CD4-positive, alpha-beta T cell treated with Interleukin-10 for 1 hour (primary cell): ENCODE measurements at places on chromosomes 7 and 10.
A peak's percentile ranks its signal among the peaks of the same experiment; 100 is the strongest.

DNA sequence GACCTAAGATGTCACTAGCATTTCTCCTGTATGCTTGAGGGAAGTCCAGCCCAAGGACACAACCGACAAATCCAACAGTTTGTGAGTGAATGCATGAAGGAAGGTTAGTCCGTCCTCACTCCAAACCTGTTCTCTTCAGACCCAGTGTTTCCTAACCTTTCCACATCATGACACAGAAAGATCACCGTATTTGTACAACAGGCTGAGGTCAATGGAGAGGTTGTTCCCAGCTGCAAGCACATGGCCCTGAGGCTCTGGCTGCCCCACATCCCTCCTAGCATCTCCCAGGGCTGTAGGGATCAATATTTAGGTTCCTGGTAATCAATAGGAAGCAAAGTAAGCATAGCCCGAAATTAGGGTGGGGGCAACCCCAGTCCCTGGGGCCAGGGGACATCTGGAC, 227.9 kb downstream of the PLXNA4 start:
- no peak for DNase-seq

DNA sequence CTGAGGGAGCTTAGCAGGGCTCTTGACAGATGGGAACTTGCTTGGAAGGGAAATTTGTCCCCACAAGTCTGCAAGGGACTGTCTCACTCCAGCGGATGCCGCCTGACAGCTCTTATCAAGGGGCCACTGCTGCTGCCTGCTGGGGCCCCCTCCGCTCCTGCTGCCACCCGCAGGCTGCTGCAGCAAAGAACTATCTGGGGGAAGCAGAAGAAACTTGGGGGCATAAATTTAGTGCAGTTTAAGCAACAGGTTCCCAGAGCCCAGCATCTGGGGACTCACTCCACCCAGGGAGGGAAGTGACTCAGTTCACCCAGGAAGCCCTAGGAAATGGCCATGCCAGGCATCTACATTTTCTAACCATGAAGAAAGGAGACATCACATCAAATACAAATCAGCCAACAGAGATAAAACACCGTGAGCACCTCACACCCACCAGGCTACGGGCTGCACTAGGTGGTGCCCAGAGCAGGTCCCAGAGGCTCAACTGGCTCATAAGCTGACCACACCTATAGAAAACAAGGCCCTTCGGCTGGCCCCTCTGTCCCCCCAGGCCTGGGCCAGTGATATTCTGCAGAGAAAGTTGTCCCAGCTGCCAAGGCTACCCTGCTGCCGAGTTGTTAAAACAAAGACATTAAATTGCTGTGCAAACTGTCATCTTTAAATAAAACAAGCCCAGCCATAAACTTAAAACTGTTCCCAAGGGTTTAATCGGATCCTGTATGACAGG, 3.7 kb downstream of the RGS10 start:
- peak; percentile 24 for DNase-seq

DNA sequence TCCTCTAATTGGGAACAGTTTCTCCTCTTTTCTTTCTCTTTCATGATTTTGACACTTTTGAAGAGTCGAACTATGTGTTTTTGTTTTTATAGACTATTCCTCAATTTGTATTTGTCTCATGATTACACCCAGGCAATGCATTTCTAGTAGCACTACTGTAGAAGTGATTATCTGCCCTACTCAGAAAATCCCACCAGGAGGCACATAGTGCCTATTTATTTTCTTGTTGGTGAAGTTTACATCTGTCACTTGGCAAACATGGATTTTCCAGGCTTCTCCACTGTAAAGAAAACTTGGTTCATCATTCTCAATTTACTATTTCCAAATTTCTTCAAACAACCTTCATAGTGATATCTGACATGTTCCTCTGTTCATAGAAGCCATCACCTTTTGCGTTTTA, 893.9 kb downstream of the CCSER2 start:
- no peak for DNase-seq

GRCh38 chr10:110459600-110459999, 38.1 kb upstream of the DUSP5 start:
- no peak for DNase-seq

DNA sequence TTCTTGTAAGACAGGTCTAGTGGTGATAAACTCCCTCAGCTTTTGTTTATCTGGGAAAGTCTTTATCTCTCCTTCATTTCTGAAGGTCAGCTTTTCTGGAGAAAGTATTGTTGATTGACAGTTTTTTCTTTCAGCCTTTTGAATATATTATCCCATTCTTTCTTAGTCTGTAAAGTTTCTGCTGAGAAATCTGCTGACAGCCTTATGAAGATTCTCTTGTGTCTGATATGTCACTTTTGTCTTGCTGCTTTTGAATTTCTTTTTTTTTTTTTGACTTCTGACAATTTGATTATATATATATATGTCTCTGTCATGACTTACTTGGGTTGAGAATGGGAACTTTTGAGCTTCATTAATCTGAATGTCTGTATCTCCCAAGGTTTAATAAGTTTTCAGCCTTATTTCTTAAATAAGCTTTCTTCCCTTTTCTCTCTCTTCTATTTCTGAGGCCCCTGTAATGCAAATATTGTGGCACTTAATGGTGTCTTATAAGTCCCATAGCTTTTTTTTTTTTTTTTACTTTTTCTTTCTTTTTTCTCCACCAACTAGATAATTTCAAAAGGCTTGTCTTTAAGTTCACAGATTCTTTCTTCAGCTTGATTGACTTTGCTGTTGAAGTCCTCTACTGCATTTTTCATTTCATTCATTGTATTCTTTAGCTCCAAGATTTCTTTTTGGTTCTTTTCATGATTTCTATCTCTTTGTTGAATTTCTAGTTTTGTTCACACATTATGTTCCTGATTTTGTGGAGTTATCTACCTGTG, 81.4 kb upstream of the IL6 start:
- no peak for DNase-seq

GRCh38 chr10:73439055-73439454, 5.7 kb upstream of the MSS51 start:
- no peak for DNase-seq

DNA sequence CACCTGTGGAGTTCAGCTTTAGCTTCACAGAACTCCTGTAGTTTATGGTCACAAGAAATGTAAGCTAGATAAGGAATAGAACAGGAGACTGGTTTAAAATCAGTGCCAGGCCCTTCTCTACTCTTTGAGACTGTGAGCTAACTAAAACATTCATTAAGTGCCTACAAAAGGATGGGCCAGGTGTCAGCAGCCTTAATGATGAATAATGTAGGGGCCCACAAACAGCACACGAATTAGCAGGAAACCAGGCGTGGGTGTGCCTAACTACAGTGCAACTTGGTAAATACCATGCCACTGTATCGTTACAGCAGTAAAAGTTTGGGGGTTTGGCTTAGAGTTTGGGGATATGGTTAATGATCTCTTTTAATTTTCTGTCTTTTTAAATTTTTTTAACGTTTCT, 6.1 kb upstream of the ABLIM1 start:
- no peak for DNase-seq

- DNase-seq = no peak
Measured at GRCh38 chr10:101236376-101237080, 7.3 kb upstream of the LBX1 start.

- DNase-seq = no peak
Measured at GRCh38 chr7:20514364-20514763, 101.1 kb upstream of the ABCB5 start.

GRCh38 chr10:44857363-44858016, 53.6 kb upstream of the TMEM72 start:
- DNase-seq = peak; percentile 52

- DNase-seq = no peak
Measured at GRCh38 chr7:82375713-82376112, 67.9 kb downstream of the CACNA2D1 start.

- no peak for DNase-seq
Measured at GRCh38 chr7:43164757-43165156, 52.3 kb downstream of the HECW1 start.

GRCh38 chr7:78499283-78499682, 700.7 kb downstream of the PHTF2 start:
- DNase-seq = no peak

GRCh38 chr7:961546-962400, 7.3 kb upstream of the ADAP1 start:
- DNase-seq = no peak

- no peak for DNase-seq
Measured at GRCh38 chr10:56867236-56867635, 506.2 kb upstream of the ZWINT start.

- DNase-seq = no peak
Measured at GRCh38 chr10:17038627-17039026, 91.0 kb downstream of the CUBN start.

GRCh38 chr10:15035385-15036301, 8.1 kb upstream of the OLAH start:
- peak; percentile 1 for DNase-seq

- no peak for DNase-seq
Measured at GRCh38 chr10:95730233-95730632, 25.7 kb upstream of the ENTPD1 start.

GRCh38 chr10:85225311-85225710, 896.9 kb downstream of the CCSER2 start:
- DNase-seq = no peak

- DNase-seq = peak; percentile 17
Measured at GRCh38 chr7:27031289-27032172, 64.3 kb downstream of the HOXA1 start.

DNA sequence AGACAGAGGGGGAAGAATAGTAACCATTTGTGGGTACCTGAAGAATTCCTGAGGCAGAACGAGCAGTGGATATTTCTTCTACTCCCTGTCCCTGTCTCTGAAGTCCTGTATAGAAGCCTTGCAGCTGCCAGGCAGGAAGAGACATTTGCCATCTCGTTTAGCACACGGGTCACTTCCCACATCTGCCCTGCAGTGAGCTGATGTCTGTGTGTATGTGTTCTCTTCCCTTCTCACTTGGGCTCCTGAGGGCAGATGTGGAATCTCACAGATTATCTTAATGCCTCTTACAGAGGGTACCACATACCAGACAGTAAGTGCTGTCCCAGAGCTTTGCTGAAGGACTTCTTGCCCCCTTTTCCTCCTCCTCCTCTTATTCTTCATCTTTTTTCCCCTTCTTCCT, 14.1 kb upstream of the TRPV6 start:
- DNase-seq = no peak

DNA sequence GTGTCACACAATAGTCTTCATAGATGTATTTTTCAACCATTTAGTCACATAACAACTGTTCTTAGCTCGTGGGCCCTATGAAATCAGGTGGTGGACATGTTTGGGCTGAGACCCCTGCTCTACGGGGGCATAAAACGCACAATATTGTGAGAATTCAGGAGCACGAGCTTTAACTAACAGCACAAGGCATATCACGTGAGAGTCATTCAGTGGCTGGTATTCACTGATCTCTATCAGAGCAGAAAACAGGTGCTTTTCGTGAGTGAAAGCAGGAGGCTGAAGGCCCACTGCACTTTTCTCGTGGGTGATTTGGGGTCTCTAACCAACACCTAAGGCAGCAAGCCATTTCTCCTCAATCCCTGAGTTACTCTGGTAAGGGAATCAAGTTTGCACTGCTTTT, 42.8 kb upstream of the GRB10 start:
- no peak for DNase-seq

DNA sequence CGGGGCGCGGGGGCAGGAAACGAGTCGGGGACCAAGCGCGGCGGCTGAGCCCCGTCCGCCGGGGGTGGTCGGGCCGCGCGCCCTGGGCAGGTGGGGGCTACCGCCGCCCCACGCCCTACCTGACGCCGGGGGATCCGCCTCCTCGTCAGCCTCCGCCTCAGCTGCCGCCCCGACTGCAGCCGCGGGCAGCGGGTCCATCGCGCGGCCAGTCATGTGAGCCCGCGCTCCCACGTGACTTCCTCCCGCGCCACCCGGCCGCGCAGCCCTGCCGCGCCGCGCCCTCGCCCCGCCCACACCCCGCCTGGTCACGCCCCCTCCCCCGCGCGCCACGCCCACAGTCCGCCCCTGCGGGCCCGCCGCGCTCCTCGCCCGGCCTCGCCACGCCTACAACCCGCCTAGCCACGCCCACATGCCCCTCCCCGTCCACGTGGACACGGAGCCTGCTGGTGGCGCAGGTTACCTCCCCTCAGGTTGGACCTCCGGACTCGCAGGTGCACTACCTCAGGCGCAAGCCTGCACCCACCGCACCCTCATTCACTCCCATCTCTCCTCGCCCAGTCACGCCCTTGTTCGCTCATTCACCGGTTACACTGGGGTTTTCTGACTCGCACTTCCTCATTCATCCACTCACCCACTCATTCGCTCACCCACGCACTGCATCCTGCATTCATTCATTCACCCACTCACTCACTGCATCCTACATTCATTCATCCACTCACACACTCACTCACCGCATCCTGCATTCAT, at the start of gene SNX8:
TSS of gene SNX8 (minus strand) at position 233 of the 747 bp plus-strand sequence. CDS start at position 213, 20 bp downstream.
- peak; percentile 96 for DNase-seq

DNA sequence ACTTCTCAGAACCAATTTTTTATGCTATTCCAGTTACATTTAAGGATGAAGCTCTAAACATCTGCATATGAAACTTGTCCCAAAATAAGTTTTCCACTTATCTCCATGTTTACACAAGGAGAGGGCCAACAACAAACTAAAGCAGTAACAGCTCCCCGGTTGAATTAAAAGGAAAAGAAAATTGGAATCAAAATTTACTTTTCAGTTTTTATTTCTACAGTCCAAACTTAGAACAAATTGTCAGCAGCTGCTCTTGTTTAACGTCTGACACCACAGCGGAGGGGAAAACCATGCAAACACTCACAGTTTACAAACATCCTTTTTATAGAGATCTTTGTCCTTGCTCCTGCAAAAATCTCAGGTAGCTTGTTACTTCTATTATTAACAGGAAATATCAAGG, 101.3 kb downstream of the COL28A1 start:
- DNase-seq = no peak

DNA sequence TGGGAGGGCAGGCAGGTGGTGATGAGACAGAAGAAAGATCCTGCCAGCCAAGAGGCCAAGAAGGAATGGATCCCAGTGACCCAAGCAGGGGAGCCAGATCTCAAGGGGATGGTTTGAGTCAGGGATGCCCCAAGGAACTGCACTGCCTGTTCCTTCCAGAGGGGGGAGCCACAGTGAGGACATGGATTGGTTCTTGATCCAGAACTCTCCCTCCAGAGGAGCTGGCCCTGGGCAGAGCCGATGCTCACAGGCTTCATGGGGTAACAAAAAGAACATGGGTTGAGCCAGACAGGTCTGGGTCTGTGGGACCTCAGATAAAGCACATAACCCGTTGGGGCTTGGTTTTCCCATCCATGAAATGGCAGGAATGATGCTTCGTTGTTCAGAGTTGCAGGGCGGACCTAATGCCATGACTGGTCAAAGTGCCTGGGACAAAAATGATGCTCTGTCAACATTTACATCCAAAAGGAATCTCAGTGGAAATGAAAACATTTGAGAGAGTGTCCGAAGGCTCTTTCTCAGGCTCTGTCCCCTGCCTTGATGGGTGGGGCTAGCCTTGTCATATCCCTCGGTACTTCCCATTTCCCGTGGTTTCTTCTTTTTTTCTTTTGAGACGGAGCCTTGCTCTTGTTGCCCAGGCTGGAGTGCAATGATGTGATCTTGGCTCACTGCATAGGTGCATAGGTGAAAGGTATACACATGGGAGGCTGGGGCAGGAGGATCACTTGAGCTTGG, 4.7 kb upstream of the DENND2A start:
- DNase-seq = no peak

- no peak for DNase-seq
Measured at GRCh38 chr7:128123291-128124037, 92.2 kb upstream of the LRRC4 start.

GRCh38 chr7:98352621-98353020, 48.3 kb downstream of the BAIAP2L1 start:
- no peak for DNase-seq
